Stimulated activated naive CD8-positive, alpha-beta T cell treated with anti-CD3 and anti-CD28 coated beads, Interleukin-15, Interleukin-2, amounts not matched to agents 100 U/mL and 50 U/mL, for 24 hours (primary cell): ENCODE measurements at places on chromosomes 1 and 21.
A peak's percentile ranks its signal among the peaks of the same experiment; 100 is the strongest.

- DNase-seq, result no peak
Observed at GRCh38 chr1:96362623-96363022, 359.0 kb upstream of the PTBP2 start.

GRCh38 chr1:206109718-206110117 is 7.5 kb downstream of the AVPR1B start:
- no peak for DNase-seq

- no peak for DNase-seq
Observed at GRCh38 chr1:219020386-219020785, 153.3 kb upstream of the LYPLAL1 start.

- no peak for DNase-seq
Observed at GRCh38 chr1:224211206-224211962, 28.3 kb downstream of the DEGS1 start.

- peak; percentile 67 for DNase-seq
Observed at GRCh38 chr1:25572708-25573590, 29.5 kb downstream of the LDLRAP1 start.

- no peak for DNase-seq
Observed at GRCh38 chr1:7575041-7575400, 196.1 kb upstream of the VAMP3 start.
